ENCODE measurements at places on chromosomes 11 and 22. TPM values are rescaled to one million over a fixed set of nuclear protein-coding genes. Genes with fewer than 3 reads are reported as not detected.
A peak's percentile ranks its signal among the peaks of the same experiment; 100 is the strongest.

GRCh38 chr11:83711106-83711527, 424.9 kb upstream of the CCDC90B start:
- no peak for ATAC-seq

DNA sequence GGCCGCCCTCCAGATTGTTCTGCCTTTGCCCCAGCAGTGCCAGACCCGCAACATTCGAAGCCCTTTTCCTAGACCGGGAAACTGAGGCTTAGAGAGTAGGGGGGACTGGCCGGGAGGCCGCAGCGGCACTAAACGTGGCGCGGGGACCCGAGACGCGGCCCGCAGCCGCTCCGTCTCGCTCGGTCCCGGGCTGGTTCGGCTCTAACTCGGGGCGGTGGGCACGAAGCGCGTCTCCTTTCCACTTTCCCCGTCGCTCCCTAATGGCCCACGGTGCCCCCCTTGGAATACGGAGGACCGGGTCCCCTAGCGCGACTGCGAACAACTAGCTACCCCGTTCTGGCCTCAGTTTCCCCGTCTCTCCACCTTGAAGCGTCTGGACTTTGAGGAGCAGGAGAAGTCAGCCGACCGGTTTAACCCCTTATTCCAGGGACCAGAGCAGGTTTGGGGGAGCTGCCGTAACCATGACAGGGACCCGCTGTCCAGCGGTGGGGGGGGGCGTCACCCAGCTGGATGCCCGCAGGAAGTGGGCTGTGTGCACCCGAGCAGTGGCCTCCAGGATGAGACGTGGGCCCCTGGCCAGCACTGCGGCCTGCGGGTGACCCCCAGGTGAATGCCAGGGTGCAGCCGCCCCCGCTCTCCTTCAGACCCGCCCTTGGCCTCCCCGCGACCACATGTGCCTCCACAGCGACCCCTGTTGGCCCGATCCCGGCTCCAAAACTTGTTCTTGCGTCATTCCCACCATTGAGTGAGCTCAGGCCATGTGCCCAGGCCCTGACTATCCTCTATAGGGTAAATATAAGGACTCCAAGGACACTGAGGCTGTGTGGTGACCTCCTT, 1.1 kb downstream of the CDC42EP1 start:
- peak; percentile 66 for ATAC-seq

DNA sequence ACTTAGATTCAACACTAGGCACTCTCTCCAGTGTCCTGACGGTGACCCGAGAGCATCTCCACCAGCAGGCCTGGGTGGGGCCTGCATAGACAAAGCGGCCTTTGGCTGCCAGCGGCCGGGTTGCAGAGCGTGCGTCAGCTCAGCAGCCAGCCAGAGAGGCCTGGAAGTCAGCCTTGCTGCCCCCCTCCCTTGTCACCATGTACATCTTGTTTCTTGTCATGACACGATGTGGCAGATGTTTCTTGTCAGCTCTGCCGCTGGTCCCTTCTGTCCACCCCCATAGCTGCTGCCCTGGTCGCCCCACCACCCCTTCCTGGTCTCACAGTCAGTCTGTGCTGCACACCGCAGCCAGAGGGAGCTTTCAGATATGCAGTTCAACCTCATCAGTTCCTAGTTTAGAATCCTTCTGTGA, 33.1 kb upstream of the CBX7 start:
- ATAC-seq, result peak; percentile 87

DNA sequence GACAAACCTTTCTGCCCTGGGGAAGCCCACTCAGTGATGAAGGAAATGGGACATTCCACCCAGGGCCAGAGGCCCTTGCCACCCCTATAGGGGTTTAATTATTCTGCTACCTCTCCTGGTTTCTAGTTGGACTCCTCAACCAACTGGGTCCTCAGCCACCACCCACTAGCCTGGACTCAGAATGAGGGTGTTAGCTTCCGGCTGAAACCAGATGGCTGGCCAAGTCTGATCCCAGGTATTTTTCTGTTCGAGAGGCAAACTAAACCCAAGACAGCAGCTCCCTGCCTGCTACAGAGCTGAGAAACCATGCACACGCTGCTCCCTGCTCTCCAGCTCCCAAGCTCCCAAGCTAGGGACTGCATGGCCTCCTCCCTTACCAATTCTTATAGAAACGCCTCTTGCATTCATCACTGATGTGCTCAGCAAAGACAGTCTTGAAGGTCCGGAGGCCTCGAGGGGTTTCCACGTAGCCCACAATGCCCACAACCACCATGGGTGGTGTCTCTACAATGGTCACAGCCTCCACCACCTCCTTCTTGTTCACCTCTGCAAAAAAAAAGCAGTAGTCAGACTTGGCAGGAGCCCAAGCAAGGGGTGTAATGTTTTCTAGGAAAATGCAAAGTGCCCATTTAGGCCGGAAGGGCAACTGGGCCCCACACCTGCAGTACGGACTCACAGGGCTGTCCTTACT, 2.2 kb downstream of the RPL3 start:
- no peak for ATAC-seq

DNA sequence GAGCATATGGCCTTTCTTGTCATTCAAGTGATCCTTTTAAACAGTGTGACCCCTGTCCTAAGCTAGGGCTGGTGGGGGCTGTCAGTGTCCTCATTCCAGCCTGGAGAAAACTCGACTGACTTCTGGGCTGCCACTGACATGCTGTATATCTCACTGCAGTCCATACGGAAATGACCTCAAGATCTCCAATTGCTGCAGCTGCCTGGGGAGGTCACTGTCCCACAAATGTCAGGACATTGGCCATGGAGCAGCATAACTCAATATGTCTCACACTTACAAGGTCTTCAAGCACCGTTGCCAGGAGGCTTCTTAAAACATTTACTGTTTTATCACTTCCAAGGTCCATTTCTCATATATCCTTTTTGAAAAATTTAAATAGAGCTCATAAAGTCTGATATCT, 27.8 kb upstream of the CSNK2A3 start:
- ATAC-seq, result no peak

ATP6V1E1 gene
- total RNA-seq, result 159 TPM

DNA sequence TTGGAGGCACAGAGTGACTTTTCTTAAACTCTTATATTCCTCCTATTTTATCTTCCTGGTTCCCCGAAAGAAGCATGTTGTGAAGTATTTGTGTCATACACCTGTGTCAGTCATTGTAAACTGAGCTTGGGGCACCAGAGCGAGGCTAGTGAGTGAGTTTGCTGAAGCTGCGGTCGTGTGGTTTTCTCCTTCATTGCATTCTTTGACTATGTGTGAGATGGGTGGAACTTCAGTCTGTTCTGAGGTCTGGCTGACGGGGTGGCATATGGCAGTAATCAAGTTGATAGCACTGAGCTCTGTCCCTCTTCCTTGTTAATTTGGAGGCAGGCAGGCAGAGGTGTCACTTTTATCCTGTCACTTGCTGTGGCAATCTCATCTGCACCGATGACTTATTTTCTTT, 4.2 kb downstream of the VPS26B start:
- no peak for ATAC-seq

SUSD2 gene
- 4.2 TPM for total RNA-seq

- peak; percentile 49 for ATAC-seq
Measured at GRCh38 chr22:25111579-25112517, 87.8 kb upstream of the CRYBB3 start.

- no peak for ATAC-seq
Measured at GRCh38 chr11:122405547-122406341, 249.8 kb upstream of the UBASH3B start.

GAL3ST3 gene
- total RNA-seq, result 7.8 TPM

DNA sequence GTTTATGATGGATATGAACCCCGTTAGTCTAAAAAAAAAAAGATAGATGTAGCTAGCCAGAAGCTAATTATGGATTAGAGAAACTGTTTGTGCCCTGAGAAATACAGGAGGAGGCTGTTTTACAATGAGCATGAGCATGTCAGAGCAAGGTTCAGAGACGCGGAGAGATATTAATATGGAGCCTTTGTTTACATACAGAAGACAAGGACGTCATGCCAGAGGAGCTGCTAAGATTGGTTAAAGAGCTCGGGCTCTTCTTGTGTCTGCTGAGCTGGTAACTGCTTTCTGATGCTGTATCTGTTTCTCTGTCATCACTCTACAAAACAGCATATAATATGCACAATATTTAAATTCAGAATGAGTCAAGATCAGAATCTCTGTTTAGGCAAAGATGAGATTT, 24.9 kb upstream of the CCDC89 start:
- no peak for ATAC-seq

CD3D gene
- total RNA-seq, result not detected

DNA sequence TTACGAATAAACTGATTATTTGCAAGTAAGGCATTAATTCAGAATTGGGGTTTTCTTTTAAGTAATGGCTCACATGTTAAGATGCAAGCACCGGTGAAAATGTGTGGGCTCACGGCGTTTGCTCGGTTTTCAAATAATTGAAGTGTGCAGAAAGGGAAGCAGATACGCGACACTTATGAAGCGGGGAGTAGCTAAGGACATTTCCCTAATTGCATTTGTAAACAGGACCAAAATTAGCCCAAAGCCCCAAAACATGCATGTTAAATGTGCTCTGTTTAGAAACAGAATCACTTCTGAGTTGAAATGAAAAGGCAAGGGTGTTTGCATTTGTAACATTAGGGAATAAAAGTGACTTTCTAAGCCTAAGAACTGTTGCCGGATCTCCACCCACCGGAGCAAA, 61.3 kb downstream of the ELFN2 start:
- no peak for ATAC-seq

GRCh38 chr11:128739589-128739988, 45.7 kb downstream of the FLI1 start:
- ATAC-seq, result no peak

CENATAC gene
- total RNA-seq, result 55.7 TPM

DNA sequence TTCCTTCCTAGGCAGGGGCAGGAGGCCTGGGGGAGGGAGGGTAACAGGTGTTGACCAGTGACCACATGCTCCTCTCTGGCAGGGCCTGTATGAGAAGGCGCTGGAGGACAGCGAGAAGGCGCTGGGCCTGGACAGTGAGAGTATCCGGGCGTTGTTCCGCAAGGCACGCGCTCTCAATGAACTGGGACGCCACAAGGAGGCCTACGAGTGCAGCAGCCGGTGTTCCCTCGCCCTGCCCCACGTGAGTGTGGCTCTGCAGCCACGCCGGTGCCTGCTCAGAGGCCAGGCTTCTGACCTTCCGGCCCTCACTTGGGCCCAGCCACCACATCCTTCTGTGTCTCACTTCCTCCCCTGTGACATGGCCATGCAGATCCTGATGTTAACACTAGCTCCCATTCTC, 25.8 kb downstream of the ZC3H7B start:
- ATAC-seq, result no peak
